CD4-positive, alpha-beta T cell treated with Interleukin-12 subunit alpha and Interleukin-12 subunit beta, for 1 hour (primary cell): ENCODE measurements at places on chromosomes 4 and X.

DNA sequence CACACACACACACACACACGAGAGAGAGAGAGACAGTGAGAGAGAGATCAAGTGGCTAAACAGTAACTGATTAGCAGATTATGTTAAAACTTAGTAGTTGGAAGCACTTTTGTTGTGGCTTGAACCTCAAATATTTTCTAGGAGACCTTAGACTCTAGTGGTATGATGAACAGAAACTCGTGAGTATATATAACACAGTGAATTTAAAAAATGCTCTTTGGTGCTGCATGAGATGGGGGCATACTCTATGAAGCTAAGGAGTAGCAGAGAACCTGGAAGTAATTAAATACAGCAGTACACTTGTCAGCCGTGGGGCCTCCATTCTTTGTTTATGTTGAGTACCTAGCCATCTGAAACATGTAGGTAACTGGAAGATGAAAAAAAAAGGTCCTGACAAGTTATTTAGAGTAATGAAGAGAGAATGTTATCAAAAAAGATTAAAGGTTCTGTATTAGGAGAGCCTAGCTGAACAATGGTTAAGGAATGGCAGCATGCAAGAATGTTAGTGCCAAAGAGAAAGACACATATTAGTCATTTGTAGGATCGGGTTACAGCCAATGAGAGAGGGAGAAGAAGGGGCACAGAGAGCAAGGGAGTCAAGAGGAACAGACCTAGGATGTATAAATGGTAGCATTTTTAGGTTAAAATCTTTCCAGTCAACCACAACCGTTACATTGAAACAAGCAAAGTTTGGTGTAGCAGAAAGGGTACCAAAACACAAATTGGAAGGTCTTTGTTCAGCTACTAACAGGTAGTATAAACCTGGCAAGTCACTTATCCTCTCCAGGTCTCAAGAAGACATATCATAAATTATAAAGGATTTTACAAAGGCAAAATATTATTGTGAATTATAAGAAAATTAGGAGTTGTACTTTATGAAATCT, 316.7 kb upstream of the DIPK2B start:
- DNase-seq, result no peak

DNA sequence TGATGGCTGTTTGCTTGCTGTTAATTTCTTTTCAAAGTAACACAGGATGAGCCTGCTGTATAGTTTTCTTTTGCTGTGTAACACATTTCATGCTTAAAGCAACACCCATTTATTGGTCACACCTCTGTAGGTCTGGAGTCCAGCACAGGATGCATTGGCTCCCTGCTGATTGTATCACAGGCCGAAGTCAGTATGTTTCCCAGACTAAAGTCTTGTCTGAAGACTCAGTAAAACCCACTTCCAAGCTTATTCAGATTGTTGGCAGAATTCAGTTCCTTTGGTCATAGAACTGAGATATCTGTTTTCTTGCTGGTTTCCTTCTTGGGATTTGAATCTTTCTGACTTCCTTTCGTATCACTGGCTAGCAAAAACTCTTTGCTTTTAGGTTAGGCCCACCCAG, 54.3 kb downstream of the LRP2BP start:
- no peak for DNase-seq

GRCh38 chr4:37839426-37839825, 12.9 kb downstream of the PGM2 start:
- no peak for DNase-seq

GRCh38 chr4:10810411-10810810, 125.8 kb upstream of the CLNK start:
- no peak for DNase-seq

DNA sequence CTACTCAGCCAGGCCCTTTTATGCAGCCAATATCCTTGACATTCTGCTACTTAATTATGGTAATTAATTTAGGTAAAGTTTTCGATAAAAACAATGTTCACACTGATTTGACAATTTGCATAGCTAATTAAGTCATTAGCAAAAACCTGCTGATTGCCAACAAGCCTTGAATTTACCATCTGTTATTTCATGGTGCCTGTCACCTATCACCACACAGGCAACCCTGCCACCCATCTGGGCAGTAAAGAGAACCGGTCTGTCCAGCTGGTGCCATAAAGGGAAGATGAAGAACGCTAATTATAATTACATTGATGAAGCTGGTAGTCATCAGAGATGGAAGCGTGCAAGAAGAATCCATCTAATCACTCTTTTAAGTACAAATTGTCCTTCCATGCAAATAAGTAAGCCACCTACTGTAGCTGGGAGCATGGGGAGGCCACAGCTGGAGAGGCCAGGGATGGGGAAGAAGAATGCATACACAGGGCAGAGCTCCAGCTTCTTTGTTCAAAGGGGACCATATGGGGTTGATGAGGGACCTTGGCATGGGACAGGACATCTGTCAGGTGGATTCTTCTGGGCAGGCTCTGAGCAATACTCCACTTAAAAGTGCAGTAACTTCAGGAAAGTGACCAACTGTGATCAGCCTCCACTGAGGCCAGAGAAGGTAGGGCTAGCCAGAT, 277.3 kb upstream of the TAPT1 start:
- DNase-seq, result no peak

DNA sequence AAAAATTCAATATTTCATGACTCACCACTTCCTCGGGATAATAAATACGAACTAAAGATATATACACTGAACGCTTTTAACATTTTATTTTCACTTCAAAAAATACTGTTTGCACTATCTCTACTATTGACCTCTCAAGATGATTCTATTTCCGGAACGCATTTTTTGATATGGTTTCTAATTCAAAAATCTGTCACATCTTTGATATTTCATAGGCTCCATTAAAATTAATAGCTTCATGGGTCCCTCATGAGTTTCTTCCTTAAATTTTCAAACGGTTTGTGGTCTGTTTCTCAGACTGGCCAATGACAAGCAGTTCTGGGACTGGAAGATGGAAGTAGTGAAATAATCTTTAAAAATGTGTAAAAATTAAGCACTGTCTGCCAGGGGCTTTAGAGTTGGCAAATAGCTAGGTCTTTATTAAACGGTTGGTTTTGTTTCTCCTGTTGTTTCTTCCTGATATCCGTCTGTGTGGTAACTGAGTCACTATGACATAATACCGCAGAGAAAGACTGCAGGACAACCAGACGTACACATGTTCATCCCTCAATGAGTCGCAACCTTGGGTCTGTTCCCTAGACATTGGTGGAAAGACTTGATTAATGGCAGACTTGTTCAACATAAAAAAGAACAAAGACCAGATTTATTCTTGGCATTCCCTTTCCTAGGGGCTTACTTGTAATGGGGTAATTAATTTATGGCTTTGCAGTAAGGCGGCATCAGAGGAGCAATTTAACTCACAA, 133.8 kb downstream of the PALLD start:
- no peak for DNase-seq

- DNase-seq, result peak; percentile 51
These were observed 27.1 kb upstream of the STBD1 start for GRCh38 chr4:76279462-76279861.

- DNase-seq, result no peak
These were observed 247.0 kb downstream of the BANK1 start for GRCh38 chr4:102037566-102037965.

GRCh38 chr4:141346144-141346543, 125.4 kb downstream of the ZNF330 start:
- DNase-seq, result peak; percentile 6

DNA sequence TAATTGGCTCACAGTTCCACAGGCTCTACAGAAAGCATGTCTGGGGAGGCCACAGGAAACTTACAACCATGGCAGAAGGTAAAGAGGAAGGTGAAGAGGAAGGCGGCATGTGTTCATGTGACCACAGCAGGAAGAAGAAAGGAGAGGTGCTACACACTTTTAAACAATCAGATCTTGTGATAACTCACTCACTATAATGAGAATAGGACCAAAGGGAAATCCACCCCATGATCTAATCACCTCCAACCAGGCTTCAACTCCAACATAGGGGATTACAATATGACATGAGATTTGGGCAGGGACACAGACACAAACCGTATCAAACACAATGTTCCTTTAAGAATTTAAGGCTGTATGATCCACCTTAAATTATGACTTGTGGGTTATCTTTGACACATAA, 10.5 kb upstream of the PGM2 start:
- peak; percentile 63 for DNase-seq

- no peak for DNase-seq
These were observed 64.5 kb upstream of the CHRNA9 start for GRCh38 chr4:40270609-40271008.

DNA sequence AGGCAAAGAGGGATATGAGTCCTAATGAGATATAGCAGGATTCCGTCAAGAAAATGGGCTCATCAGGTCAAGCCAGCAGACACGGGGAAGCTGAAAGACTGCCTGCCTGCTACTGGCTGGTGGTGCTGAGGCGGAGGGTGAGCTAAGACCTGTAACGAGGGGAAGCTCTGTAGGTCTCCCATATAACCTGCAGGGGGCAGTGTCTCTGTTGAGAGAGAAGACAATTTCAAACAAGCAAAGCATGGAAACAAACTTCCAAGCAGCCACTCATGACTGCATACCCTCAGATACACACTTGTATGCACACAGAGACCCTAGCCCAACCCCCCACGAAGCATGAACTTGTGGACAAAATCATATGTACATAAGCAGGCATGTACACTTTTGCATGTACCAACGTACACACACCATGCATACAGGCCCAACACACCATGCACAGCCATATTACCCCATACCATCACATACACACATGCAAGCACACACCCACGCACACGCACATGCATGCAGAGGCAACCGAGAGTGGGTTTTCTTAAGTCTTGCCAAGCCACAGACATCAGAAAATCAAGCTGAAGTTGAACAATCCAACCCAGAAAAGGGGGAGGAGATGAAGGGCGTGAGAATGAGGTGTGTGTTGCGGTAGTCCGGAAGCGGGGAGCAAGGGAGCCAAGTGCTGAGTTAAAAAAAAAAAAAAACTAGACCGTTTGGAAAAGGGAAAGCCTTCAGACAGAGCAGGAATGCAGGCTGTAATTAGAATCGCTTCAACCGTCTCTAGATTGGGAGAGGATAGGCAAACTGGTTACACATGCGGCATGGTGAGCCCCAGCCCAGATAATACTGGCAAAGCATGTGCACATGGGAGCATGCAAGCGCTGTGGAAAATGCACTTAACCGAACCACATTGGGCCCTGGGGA, 71.0 kb downstream of the PJA1 start:
- DNase-seq, result peak; percentile 38

DNA sequence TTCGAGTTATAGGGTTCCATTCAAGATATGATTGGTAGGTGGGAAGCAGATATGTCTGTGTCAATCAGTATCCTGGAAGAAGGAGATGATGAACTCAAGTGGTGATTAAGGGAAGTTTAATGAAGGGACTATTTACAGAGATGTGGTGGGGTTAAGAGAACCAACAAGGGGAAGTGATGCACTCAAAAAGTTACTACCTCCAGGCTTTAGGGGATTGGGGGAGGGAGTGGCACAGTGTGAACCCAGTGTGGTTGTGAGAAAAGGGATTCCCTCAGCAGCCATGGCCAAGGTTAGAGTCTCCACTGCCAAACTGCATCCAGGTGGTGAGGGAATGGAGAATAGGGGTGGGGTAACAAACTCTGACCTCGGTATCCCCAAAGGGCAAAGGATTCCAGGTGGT, 27.9 kb downstream of the PKD2 start:
- no peak for DNase-seq

GRCh38 chrX:39360101-39360500, 558.8 kb downstream of the MID1IP1 start:
- DNase-seq, result no peak

- no peak for DNase-seq
These were observed 215.9 kb downstream of the MID1 start for GRCh38 chrX:10404436-10404835.

DNA sequence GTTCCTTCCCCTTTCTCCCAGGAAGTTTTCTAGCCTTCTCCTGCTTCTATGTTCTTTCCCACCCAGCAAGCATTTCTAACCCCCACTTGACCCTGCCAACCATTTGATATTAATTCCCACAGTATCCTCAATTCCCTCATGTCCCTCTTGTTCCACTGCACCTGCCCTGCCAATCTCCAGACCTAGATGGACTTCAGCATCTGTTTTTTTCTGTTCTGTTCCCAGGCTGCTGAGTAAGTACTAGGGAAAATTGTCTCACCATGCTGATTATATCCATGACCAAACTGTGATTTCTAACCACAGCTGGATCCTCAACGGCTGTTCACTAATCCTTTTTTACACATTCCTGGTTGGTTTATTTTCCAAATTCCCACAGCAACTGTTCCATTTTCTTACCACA, 37.7 kb downstream of the CLCN5 start:
- no peak for DNase-seq

DNA sequence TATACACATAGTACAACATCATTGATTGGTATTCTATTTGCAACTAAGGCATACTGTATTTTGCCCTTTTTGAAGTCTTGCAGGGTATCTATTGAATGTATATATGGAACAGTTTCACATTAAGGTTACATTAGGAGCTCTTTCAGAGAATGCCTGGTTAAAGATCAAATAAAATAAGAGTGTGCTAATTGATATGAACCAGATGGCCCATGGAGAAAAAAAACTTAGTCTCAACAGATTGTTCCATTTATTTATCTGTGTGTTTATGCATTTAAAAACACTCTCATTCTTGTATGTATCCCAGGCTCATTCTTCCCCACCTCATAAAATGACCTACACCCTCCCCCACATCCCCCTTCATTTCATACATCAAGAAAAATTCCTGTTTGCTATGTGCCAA, 35.2 kb upstream of the GRIA2 start:
- no peak for DNase-seq

GRCh38 chr4:125526420-125526819, 211.7 kb downstream of the FAT4 start:
- no peak for DNase-seq

GRCh38 chrX:64758047-64758446, 218.2 kb downstream of the ZC4H2 start:
- DNase-seq, result no peak

DNA sequence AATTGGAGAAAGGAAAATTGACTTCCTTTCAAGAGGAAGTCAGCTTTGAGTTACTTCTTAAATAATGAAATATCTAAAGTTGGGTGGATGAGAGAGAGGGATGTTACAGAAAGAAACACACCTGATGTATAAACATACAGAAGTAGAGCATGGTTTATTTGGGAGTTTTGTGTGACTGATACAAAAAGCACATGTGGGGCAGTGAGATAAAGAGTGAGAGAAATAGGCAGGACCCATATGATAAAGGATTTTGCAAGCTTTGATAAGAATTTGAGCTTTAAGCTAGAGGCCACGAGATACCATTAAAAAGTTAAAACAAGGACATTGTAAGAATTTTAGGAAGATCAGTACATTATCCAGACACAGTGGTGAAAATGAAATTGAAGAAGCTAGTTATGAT, 263.3 kb upstream of the GPRIN3 start:
- no peak for DNase-seq

DNA sequence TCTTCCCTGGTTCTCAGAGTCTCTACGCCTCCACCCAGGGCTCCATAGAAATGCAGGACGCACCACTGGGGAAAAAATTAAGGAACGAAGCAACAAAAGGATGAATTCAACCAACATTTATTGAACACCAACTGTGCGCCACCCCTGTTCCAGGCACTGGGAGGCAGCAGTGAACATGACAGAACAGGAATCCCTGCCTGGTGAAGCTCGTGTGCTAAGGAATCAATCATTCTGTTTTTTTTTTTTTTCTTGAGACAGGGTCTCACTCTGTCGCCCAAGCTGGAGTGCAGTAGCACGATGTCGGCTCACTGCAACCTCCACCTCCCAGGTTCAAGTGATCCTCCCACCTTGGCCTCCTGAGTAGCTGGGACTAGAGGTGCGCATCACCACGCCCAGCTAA, 1.9 kb upstream of the FTSJ1 start:
- DNase-seq, result no peak
